Left kidney (tissue), 8 donors: ENCODE measurements at places on chromosomes 4 and X. TPM values are rescaled to one million over a fixed set of nuclear protein-coding genes. Genes with fewer than 3 reads are reported as not detected.
A peak's percentile ranks its signal among the peaks of the same experiment; 100 is the strongest.

DNA sequence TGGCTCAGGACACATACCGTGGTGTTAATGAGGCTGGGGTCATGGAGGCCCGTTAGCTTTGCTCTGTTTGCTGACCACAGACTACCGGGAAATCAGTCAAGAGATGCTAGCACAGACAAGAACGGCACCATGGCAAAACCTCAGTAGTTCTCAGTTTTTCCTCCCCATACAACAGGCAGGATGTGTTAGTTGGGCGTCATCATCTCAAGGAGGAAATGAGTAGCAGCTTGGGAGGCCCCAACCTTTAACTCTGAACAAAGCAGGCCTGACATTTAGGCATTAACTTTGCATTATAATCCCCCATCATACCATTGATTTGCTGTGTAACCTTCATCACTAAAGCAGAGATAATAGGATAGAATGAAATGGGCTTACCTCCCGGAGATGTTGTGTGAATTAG, 714.2 kb downstream of the RPA4 start:
- no peak for DNase-seq

DNA sequence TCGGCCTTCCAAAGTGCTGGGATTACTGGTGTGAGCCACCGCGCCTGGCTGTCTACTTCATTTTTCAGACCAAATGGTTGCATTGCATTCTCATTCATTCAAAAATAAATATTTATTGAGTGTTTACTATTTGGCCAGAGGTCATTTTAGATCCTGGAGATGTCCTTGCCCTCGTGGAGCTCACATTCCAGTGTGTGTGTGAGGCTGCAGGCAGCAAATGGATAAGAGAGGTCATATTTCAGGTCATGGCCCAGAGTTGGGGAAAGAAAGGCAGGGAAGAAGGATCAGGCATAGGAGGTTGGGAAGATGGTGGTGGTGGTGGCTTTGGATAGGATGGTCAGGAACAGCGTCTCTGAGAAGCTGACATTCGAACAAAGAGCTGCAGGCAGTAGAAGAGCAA, 119.1 kb downstream of the CEP135 start:
- no peak for DNase-seq

DNA sequence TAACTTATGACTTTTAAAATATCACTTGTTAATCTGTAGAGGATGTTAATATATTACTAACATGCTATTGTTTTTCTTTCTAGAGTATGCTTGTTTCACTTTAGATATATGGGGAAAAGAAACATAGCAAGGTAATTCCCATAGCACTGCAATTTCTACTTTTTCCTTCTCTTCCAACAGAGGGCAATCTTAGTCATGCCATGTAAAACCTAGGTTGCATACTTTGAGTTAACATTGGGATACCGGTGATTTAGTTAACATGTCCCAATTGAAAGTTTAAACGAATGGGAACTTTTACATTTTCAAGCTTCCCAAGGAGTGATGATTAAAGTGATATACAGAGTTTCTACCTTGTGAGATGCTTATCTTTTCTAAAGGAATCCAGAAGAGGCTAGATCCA, 89.4 kb upstream of the IL13RA1 start:
- DNase-seq = no peak

DNA sequence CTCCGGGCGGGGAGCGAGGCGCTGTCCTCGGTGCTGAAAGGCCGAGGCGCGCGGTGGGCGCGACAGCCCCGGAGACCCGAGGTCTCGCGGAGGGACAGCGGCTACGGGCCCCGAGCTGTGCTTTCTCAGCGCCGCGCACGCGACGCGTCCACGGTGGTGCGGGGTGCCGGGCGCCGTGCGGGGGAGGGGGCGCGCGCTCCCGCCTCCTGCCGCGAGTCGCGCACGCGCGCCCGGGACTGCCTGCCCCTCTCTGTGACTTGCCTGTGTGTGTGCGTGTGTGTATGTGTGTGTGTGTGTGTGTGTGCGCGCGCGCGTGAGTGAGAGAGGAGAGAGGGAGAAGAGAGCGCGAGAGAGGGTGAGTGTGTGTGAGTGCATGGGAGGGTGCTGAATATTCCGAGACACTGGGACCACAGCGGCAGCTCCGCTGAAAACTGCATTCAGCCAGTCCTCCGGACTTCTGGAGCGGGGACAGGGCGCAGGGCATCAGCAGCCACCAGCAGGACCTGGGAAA, at the start of gene GRIA2:
Gene GRIA2 (plus strand): TSS at position 358 of the 511 bp plus-strand sequence. CDS start 315 bp downstream, outside the sequence.
- peak; percentile 82 for DNase-seq

DNA sequence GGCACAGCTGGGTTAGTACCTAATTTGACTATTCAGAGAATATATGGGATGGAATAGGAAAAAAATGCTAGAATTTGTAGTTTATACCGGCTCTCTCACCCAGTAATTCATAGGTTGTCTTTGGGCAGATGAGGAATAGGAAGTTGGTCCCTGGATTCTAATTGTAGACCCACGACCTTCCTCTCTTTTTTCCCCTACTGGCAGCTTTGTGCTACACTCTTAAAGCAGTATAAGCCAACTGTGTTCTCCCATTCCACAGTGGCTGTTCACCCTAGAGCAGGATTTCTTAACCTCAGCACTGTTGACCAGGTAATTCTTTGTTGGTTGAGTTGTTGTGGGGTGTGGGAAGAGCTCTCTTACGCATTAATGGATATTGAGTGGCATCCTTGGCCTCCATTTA, 92.9 kb downstream of the FNIP2 start:
- DNase-seq = no peak

DNA sequence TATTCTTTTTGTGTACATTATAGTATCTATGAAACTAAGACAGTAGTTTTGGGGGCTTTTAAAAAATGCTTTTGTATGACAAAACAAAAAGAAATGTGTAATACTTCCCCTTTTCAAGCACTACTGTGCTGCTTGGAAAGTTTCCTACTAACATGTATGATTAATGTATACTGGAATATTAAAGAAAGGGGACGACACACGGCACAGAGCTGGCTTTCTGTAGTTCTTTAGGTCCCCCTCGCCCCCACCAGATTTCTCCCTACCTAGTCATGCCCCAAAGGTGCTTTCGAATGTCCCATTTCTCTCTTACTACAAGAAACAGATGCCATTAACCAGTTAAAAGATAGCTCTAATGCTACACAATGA, 1.6 kb upstream of the AP1S2 start:
- no peak for DNase-seq

GRCh38 chr4:169885893-169886292, 128.1 kb upstream of the HPF1 start:
- no peak for DNase-seq

- DNase-seq = peak; percentile 71
Measured at GRCh38 chr4:24583451-24584210, 723 bp downstream of the DHX15 start.

DNA sequence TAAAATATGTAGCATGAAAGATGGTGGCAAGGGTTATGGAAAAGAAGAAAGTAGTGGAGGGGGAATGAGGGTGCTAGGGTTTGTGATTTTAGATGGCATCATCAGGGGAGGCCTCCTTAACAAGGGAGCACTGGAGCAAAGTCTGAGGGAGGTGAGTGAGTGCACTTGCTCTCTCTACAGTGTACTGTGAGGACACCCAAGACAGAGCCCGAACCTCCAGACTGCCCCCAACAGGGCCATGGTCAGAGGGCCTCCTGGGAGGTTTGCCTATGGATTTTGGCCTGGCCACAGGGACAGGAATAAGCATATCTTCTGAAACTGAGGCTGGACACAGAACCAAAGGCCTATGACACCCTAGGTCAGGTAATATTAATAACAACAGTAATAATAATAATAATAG, 21.4 kb upstream of the PJA1 start:
- DNase-seq = no peak

- DNase-seq = no peak
Measured at GRCh38 chr4:185165605-185166063, 22.6 kb downstream of the SLC25A4 start.

GRCh38 chr4:159506801-159507517, 404.1 kb downstream of the RAPGEF2 start:
- DNase-seq = no peak

DNA sequence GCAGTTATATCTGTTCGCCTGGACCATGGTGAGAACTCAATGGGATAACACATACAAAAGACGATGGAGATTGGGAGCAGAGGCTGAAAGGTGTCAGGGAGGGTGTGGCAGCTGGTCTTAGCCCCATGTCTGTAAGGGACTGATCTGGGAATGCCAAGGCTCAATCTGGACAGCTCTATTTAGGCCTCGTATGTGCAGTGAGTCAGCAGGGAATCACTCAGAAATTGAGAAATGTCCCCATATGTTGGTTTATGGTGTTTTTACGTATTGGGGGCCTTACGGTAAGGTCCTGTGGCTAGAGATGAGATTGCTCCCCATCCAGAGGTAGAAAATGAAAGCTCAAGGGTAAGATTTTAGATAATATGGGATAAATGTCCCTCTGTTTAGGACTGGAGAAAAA, 71.4 kb upstream of the TTC29 start:
- DNase-seq = no peak

DNA sequence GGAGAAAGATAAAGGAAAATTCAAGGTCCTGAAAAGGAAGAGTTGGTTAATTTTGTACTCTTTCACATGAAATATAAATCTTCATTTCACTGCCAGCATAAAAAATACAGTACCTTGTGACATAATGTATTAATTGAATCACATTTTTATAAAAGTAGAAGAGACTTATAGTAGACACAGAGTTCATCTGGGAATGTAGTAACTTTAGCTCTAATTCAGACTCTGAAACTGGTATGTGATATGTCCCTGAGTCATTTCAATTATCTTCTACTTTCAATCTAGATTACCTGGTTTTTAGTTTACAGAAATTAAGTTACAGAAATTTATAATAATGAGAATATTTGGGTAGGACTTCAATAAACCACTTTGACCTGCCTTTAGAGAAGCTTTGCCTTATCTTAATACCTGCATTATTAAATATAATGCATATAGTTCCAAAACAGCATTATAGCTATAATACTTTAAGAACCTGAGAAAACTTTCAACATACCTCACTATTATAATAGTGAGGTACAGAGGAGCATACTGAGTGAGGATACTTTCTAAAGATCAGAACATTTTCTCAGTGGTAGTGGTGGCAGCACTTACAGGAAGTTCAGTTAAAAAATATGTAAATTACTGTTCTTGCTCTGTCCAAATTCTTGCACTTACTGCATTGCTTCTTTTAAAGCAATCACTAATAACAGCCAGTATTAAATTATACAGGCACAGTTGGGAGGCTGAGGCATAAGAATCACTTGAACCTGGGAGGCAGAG, 11.2 kb downstream of the NEK1 start:
- DNase-seq = no peak

DNA sequence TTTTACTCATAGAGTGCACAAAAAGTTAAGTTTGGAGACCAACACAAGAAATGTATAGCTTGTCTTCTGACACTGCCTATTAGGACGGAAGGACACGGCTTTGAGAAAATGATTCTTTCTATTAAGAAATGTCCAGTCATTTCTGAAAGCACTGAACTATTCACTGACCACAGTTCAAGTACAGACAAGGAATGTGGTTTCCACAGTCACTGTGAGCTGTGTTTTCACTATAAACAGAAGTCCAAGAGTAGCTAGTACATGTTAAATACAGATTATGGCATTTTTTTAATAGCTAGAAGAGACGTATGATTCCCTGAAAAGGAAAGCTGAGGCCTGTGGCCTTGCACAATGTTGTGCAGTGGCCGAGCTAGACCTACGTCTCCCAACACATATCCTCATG, 115.1 kb upstream of the GPM6A start:
- DNase-seq = no peak

Gene TMEM156
- polyA plus RNA-seq = 3.0 TPM

Gene LNX1
- polyA plus RNA-seq = 14.3 TPM

Gene TMEM47
- 31.7 TPM for polyA plus RNA-seq

Gene FGF16
- polyA plus RNA-seq = not detected

Gene CFP
- polyA plus RNA-seq = 0.85 TPM

Gene NEUROG2
- not detected for polyA plus RNA-seq

Gene BGN
- 148 TPM for polyA plus RNA-seq

Gene PABPC1L2A
- polyA plus RNA-seq = not detected

Gene SMIM31
- polyA plus RNA-seq = 0.86 TPM
